ENCODE measurements at places on chromosomes 5 and 9.

DNA sequence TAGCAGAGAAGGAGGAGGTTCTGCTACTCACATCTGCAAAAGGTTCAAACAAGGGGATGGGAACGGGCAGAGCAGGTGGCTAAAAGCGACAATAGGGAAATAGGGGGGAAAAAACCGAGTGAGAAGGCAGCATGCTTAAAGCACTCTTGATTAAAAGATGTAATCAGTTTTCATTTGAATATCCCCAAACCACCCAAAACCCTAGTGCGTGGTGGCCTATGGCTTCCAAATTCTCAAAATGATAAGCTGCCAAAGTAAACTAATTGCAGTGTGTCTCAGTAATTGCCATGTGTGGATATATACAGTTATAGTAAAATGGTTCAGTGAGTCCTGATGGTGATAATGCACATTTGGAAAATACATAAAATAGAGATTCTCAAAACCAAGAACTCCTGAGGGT, 315.2 kb upstream of the RFX3 start:
- no peak for DNase-seq

- no peak for DNase-seq
These were observed 512.9 kb upstream of the KLF4 start for GRCh38 chr9:108002371-108002956.

DNA sequence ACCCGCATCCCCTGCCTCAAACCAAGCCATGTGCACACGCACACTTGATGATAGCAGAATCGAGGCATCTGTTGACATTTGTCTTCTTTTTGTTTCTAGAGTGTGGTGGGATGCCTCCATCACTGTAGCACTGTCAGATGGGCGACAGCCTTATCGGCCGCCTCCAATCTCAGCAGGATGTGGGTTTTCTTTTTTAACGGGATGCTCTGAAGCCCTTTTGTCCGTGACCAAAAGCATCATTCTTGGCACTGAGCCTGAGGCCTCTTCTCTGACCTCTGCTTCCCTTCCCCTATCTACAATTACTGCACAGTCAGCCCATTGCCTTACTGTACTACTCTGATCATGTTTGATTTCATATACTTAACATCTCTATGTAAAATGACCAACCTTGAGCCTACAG, 78.3 kb downstream of the LMNB1 start:
- DNase-seq: no peak

GRCh38 chr5:139660105-139660922, 12.2 kb downstream of the CXXC5 start:
- no peak for DNase-seq

DNA sequence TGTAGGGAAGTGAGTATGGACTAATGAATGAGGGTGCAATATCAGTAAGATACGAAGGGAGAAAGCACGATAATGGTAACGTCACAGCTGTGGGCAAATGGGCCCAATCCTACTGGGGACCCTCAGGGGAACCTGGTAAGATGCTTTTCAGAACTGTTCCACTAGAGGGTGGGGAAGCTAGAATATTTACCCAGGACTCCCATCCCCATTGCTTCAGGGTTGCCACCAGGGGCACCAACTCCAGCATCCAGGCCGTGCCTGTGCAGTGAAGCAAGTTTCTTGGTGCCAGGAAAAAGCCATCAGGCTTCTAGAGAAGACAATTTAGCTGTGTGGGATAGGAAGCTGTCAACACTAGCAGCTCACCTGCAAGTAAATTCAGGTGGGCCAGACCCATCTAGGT, 409.3 kb downstream of the AGTPBP1 start:
- DNase-seq: no peak

DNA sequence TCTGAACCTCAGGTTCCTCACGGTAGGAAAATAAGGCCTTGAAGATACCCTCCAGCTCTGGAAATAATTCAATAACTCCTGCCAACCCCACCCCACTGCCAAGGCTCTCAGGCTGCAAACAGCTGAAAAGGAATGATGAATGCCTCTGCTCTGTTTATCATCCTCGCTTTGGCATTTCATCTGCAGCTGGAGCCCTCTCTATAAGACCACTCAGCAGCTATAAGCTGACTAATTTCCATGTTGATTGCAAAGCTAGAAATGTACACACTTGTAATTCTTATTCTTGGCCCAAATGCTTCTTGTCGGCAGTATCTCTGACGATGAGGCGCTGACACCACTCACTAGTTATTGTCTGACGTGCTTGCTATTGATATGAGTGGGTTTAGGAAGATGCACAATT, 408.4 kb upstream of the NMUR2 start:
- no peak for DNase-seq

DNA sequence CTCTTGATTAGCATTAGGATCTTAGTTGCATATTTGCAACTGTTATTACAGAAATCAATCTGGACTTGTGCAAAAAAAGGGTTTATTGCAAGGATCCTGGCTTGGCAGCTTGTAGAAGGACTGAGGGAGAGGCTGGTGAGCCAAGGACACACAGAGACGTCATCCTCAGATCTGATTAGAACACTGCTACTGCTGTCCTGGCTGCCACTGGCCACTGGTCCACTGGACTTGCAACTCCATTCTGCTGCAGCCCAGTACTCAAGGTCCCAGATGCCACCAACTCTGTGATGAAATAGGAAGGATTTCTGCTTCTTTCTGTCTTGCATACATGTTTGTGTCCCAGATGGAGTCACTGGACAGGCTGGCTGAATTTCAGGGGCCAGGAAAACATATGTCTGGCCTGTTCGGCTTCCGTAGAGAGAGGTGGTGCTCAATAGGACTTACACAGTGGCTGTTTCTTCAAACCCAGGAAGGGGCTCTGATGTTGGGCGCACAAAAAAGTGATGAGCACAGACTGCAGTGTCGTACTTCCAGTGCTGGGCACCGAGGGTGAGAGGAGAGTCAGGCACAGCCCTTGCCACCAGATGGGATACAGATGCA, 68.9 kb upstream of the SH3PXD2B start:
- DNase-seq: no peak

GRCh38 chr5:116970318-116970717, 395.7 kb upstream of the SEMA6A start:
- DNase-seq: no peak

GRCh38 chr9:70639853-70640814, 225.7 kb upstream of the KLF9 start:
- no peak for DNase-seq

DNA sequence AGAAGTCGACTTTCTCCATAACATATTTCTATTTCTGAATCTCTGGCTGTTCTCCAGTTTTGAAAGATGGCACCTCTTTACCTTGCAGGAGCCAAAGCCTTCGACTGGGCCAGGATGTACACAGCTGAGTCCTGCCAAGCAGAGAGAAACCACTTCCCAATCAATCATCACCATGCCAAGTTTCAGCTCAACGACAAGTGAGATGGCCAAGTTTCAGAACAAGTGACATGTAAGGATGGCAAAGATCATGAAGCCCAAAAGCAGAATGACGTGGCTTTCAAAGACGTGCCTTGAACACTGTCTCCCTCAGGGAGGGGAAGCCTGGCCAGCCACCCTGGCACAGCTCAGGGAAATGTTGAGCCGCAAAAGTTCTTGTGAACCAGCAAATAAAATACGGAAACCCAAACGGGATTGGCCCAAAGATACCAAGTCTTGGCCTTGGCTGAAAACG, 17.7 kb downstream of the STK10 start:
- no peak for DNase-seq

- no peak for DNase-seq
These were observed 45.5 kb upstream of the LARP1 start for GRCh38 chr5:154709368-154710305.

DNA sequence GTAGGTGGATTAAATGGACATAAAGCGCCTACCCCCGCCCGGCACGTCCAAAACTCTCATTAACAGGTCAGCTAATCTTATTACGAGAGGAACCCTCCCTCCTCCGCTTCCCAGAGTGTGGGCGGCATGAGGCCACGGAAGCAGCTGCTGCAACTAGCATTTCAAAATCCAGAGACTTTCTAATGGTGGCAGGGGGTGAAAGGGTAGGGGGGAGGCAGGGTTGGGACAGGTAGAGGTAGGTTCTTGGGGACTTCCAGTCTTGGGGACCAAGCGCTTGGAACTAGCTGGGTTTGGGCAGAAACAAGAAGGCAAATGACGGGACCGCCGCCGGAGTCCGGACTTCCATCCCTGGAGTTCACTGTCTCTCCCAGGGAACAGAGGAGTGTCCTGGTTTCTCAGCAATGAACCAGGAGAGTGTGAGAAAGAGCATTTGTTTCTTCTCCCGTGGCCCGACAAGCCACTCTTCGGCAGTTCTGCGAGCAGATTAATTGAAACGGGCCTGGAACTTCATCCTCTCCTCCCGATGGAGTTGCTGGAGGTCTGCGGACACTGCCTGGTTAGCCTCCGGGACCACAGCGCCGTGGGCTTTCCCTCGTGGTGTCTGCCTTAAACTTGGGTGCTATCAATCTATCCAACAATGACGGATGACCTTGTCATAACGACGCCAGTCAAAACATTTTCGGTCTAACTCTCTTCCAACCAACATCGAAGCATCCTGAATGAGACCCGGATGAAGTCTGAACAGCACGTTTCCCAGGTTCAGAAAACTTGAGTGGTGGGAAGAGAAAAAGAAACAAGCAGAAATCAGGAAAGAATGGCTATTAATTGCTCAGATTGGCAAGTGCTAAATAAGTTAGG, 1.6 kb upstream of the PRDM6 start:
- DNase-seq: no peak

DNA sequence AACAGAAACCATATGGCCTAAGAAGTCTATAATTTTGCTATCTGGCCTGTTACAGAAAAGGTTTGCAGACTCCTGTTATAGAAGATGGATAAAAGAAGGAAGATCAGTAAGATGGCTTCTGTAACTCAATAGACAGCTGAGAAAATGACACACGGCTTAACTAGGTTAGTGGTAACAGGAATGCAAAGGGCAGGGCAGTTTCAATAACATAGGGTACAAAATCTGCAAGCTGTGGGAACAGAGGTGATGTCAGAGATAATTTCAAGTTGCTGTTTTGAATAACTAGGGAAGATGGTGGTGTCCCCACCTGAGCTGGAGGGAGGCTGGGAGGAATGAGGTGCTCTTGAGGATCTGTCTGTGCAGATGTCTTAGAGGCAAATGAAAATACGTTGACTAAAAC, 106.5 kb downstream of the GLIS3 start:
- DNase-seq: no peak

DNA sequence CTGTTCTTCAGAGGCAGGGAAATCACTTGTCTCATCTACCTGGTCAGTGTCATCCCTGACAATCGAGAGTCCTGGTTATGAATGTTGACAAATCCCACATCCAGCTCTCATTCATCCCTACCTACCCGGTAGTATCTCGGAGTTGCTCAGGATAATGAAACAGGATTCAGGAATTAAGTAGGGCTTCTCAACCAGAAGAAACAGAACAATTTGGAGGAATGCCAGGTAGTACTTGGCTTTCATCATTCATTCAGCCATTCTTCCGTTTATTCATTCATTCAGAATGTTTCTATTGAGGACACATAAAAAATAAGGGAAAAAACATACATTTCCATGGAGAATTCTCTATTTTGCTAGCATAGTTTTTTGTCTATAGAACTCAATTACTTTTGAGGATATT, 195.0 kb downstream of the ARHGEF28 start:
- DNase-seq: no peak

DNA sequence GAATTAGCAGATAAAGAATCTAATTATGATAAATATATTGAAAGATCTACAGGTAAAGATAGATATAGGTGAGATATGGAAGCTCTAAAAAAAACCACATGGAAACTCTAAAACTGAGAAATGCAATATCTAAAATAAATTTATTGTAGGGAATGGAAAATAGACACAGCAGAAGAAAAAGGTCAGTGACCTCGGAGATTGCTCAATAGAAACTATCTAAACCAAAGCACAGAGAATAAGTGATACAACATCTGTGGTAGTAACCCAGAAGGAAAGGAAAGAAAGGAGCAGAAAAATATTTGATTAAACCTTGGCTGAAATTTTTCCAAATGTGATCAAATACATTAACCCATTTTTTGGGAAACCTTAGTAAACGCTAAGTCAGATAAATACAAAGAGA, 43.1 kb upstream of the GLIPR2 start:
- DNase-seq: no peak

DNA sequence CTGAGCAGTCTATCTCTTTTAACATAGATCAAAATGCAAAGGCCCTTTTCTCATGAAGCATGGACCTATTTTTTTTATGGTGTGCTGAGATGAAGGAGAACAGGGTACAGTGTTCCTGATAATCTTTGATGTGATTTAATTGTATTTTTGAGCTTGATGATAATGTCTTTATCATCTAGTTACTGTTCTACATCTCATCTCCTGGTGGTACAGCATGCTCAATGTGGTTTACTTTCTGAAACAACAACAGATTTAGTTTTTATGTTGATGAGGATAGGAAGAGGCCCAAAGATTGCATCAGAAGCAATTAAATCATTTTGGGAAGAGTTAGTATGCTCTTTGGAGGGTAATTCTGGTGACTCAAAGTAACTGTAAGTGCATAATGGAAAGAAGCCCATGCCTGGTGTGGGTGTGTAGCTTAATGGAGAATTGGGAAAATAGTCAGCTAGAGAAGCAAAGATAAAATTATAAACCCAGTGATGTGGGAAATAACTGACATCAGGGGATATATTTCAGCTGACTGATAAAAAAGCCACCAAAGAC, 123.0 kb upstream of the KCNN2 start:
- no peak for DNase-seq

- no peak for DNase-seq
These were observed 10.1 kb downstream of the ARRDC3 start for GRCh38 chr5:91373006-91373405.

DNA sequence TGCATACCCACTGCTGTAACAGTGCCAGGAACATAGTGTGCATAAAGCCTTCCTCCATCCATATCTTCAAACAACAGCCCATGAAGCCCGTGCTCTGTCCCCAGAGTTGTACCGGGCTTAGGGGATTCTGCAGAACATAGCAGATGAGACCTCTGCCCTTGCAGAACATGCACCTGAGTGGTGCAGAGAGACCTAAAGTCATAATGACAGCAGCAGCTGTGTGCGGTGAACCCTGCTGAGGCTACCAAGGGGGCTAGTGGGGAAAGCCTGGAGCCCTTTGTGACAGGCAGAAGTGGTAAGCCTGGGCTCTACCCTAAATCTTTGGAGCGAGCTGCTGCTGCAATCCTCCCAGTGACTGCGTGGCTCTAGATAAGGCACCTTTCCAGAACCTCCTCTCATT, 32.2 kb upstream of the BRD3 start:
- no peak for DNase-seq

DNA sequence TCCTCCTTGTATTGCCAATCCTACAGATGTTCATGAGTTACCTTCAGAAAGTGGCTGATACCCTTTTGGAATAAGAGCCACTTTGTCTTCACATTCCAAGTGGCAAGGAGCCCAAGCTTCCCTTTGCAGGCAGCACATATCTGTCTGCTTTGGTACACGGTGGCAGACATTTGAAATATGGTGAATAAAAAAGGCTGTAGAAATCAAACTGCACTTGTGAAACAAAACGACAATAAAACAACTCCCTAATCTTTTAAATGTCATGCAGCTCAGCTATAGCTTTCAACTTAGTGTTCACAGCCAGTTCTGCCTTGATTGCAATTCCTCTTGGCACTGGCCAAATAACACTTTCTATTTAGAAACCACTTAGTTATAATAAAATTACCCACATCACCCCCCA, 35.0 kb upstream of the DMAC1 start:
- no peak for DNase-seq

- DNase-seq: peak; percentile 30
These were observed 150.4 kb upstream of the IER5L start for GRCh38 chr9:129328355-129329042.

Data from stimulated activated CD4-positive, alpha-beta T cell treated with anti-CD3 and anti-CD28 coated beads, TNF-alpha, amount 100 ng/mL, for 24 hours (primary cell).